Head of caudate nucleus (tissue), 42 donors: ENCODE measurements at places on chromosomes 2 and 18.

- DNase-seq = no peak
Observed at GRCh38 chr2:24365826-24366225, 5.5 kb upstream of the ITSN2 start.

- DNase-seq = no peak
Observed at GRCh38 chr2:196160101-196160500, 11.3 kb downstream of the STK17B start.

DNA sequence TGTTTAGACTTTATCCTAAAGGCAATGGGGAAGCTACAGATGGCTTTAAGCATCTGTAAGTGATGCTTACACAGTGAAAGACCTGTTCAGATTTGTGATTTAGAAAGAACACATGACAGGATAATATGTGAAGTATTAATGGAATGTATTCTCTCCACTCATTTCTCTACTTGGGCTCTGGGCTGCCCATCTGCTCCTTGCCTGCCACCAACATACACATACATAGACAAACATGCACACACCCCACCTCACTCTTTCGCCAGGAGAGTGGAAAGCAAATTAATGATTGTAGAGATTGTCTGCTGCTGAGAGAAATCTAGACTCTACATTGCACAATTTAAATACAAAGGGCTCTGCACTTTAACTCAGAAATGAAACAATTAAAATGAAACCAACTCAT is 61.0 kb upstream of the NFE2L2 start:
- no peak for DNase-seq

DNA sequence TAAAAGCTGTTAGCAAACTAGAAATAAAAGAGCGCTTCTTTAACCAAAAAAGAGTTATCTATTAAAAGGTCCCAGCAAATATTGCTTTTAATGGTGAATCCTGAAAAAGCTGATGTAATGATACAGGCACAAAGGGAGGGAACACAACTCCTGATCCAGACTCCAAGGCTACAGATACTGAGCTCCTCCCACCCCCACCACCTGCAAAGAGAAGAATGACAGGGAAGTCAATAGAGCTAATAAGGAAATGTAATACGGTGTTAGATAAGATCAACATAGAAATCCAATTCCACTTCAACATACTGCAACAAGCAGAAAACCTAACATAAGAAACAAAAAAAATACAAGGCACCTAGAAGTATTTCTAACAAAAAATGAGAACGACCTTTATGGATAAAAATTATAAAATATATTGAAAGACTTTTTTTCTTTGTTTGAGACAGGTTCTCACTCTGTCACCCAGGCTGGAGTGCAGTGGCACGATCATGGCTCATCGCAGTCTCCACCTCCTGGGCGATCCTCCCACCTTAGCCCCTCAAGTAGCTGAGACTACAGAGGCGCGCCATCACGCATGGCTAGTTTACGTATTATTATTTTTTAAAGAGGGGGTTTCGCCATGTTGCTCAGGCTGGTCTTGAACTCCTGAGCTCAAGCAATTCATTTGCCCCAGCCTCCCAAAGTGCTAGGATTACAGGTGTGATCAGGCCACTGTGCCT is 192.2 kb downstream of the HDAC4 start:
- no peak for DNase-seq

DNA sequence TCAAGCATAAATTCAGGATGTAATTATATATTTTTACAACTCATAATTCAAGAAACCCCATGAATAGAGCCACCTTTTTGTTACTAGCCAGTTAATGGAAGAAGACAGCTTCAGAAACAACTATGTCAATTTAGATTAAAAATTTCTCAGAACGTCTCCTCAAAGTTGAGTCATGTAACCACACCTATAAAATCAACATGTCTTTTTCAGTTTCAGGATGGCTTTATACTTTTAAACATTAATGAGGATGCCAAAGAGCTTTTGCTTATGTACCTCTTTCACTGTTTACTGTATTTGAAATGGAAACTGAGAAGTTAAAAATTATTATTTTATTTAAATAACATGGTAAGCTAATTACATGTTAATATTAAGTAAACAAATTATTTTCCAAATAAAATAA is 280.1 kb downstream of the PTH2R start:
- no peak for DNase-seq

DNA sequence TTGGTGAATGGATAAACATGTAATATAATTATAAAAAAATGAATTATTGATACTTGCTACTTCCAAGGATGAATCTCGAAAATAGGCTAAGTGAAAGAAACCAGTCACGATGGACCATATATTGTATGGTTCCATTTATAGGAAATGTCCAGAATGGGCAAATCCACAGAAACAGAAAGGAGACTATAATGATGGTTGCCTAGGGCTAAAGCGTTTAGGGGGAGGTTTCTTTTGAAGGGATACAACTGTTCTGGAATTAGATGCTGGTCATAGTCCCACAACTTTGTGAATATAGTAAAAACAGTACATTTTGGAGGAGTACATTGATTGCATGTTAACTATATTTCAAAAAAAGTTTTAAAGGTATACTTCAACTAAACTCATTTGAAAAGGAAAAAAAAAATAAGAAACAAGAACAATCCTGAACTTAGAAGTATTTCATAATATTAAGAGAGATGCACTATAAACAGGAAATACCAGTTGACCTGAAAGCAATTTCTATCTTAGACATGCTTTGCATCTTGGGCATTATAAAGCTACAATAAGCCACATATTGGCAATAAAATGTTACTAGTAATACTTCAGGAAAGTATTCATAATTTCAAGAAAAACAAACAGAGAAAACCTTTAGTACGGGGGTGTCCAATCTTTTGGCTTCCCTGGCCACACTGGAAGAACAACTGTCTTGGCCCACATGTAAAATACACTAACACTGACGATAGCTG is 130.0 kb downstream of the C2orf74 start:
- no peak for DNase-seq

DNA sequence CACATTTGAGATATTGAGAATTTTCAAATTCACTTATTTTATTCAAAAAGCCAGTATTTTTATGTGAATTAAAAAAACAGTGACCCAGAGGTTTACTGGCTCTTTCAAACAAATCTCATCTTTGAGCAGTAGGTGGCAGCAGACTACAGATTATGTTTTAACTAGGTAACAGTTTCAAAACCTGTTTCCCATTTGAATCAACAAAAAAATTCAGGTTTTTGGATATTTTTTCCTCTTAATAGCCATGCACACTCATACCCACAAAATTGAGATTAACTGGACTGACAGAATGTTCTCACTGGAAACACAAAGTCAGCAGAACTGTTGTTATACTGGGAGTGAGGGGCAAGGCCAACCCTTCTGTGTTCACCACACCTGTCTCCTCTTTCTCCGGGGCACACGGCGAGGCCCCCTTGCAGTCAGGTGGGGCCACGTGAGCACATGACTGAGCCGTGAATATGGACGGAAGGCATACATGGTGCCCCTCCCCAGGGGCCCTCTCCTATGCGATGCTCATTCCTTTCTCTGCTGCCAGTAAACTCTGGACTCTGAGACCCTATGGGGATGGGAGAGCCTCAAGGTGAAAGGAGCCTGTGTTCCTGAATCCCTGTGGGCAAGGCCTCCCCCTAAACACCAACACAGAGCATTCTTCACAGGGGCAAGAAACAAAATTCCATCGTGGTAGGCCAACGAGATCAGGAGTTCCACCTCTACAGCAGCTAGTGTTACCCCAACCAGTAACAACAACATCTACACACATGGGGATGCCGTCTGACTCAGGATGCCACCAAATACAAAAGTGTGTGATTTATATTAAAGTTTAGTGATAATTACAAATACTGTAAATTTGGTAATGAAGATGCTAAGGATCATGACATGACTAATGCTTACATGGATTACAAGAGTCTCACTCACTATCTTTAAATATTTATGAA is 80.4 kb downstream of the LPIN2 start:
- DNase-seq = no peak

DNA sequence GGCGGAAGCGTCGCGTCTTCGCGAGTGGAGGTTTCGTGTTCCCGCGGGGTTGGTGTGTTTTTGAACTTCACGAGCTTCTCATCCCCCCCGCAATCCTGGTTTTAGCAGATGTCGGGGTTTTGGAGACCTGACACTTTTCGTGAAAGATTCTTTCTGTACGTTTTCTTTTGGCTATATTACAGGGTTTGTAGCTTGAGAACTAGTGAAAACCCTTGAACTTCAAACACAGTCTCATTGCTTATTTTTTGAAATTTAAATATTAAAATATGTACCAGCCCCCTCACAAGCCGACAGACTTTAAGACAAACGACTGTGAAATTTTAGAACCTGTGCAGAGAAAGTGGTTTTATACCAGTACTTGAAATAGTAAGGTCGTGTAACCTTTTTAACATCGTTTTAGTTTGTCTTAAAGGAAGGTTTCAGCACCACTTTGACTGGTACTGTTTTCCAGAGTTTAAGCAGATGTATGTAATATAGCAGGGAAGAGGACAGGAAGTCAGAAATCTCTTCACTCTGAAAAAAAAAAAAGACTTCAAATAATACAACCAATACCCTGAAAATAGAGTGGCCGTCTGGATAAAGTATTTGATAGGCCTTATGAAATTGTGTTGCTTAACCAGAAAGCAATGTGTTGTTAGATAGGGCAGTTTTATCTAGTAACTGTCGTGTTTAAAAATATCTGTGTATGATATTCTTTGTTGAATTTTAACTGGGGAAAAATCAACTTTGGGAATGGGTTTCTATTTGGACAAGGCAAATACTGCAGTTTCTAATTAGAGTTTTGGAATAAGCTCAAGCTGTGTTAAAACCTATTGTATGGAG is 1.4 kb downstream of the SPATS2L start:
- DNase-seq = no peak

DNA sequence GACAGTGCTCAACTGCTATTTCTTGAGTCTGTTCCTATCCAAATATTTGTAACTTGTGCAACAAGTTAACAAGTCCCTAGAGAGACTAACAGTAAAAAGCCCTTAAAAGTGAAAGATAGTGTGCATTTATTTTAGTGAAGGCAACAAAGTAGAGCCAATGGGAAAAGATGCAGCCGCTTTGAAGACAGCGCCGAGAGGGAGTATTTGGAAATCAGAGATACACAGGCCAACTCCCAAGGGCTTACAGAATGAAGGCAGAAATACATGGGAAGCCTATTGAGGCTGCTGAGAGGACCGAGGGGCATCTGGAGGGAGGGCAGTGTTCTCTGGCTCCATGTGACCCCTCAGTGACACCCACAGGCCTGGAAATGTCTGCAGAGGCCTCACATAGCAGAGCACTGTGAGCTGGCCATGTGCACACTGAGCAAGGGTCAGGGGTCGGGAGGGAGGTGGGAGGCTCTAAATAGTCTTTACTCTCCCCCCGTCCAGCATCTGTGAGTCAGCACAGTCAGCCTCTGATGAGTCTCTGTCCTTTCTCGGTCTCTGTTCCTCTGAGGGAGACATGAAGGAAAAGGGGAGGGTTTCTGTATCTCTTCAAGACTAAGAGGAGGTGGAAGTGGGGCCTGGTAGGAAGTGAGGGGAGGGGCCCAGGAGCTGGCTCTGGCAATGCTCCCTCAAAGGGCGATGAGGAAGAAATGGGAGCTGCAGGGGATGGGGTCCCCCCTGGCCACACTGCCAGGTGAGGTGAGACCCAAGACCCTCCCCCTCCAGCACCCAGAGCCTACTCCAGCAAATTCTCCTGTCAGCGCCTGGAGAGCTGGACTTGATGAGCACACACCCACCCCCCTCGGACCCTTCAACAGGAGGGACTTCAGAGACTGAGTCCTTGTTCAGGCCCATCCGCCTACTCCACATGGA is 133.6 kb downstream of the SP3 start:
- DNase-seq = no peak

DNA sequence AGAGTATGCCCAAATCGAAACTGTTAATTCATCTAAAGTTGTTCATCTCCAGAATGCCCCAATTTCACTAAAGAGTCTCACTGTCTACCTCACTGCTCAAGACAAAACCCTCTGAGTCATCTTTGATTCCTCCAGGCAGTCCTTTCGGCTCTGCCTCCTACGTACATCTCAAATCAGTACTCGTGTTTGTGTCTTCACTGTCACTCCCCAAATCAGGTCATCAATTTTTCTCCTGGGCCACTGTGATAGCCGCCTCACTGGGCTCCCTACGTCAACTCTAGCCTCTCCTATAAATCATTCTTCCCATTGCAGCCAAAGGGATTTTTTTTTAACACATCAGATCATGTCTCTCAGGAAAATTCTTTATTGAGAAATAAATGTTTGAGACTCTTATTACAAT is 42.1 kb upstream of the TTC39C start:
- DNase-seq = no peak

DNA sequence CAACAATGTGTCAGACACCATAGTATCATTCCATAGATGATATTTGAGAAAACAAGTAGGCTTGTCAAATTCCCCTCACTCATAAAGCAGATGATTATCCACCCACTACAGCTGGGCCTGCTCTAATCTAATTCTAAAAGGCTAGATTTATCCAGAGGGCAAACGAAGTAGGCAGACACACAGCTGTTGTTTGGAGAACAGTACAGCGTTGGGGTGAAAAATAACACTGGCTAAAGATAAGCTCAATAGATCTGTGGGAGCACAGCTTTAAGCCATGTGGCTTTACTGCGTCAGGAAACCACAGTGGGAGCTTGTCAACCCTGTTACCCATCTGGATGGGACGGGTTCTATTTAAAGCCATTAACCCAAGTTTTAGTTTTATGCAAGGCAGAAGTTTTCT is 48.9 kb upstream of the COBLL1 start:
- no peak for DNase-seq

- no peak for DNase-seq
Observed at GRCh38 chr2:190511104-190511503, 23.4 kb downstream of the NEMP2 start.

DNA sequence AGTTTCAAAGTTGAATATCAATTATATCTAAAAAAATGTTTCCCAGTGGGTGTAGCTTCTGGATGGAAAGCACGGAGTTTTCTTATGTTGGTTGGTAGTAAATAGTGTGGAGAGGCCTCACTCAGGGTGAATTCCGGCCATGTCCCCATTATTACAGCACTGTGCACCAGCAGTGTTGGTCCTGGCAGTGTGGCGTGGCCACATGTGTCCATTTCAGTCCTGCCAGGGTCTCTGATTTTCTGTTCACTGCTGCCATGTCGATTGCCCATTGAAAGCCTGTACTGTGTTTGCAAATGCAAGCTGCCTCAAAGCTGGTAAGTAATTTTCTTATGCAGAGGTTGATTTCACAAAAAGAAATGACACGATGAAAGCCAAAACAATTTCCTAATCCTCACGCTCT is 386.2 kb downstream of the GALR1 start:
- DNase-seq = no peak

- DNase-seq = peak; percentile 1
Observed at GRCh38 chr2:240235811-240236210, 95.4 kb upstream of the OTOS start.

DNA sequence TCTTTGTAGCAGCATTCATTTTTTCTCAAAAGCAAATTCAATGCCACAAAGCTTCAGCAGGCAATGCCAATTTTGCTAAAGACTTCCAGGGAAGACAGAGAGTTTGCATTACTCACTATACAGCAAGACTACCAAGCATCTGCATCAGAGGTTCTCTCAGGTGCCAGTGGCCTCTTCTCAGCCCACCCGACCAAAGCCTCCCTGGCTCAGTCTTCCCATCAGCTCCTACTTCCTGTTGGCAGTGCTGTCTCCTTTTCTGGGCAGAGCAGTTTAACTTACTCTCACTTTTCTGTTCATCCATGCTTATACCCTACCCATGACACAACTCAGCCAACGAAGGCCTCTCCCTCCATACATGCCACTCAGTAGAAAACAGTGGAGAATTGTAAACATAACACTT is 157.1 kb downstream of the TRABD2A start:
- DNase-seq = no peak

- no peak for DNase-seq
Observed at GRCh38 chr2:207185372-207185771, 19.6 kb upstream of the KLF7 start.

GRCh38 chr18:25253136-25253535 is 98.8 kb downstream of the ZNF521 start:
- DNase-seq = no peak
